HT-29 (cell line): ENCODE measurements at places on chromosomes 13 and 19.

DNA sequence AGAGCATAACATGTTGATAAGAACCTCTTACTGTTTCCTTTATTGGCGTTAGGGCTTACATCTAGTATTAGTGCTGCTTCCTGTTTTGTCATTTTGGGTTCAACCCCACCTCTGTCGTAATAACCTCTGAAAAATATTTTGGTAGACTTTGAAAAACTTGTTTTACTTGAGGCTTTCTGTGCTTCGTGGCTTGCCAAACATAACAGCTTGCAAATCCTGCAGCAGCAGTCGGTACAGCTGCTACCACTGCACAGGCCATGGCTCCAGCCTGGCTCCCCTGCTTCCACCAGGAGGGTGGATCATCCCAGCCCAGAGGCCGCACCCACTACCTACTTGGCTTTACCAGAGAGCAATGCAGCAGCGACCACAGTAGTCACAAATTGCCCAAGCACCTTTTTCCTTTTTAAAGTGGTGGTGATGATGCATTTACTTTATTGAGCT lies 11.8 kb upstream of the CEACAM4 start:
- no peak for DNase-seq

DNA sequence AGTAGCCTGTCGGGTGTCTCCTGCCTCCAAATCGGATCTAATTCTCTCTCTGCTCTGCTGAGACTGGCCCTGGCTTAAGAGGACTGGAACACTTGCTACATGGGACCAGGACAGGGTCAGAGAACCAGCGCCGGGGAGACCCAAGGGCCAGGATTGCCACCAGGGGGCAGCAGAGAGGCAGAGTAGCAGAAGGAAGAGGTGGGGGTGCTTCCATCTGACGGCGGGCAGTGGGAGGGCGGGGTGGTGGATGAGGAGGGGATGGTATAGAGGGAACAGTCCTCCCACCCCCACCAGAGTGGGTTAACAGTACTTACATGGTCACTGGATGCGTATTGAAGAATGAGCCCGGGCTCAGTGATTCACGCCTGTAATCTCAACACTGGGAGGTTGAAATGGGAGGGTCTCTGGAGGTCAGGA lies 11.9 kb downstream of the SELENOW start:
- peak; percentile 89 for DNase-seq

- no peak for DNase-seq
Measured at GRCh38 chr13:91323349-91323748, 24.1 kb upstream of the MIR17HG start.

DNA sequence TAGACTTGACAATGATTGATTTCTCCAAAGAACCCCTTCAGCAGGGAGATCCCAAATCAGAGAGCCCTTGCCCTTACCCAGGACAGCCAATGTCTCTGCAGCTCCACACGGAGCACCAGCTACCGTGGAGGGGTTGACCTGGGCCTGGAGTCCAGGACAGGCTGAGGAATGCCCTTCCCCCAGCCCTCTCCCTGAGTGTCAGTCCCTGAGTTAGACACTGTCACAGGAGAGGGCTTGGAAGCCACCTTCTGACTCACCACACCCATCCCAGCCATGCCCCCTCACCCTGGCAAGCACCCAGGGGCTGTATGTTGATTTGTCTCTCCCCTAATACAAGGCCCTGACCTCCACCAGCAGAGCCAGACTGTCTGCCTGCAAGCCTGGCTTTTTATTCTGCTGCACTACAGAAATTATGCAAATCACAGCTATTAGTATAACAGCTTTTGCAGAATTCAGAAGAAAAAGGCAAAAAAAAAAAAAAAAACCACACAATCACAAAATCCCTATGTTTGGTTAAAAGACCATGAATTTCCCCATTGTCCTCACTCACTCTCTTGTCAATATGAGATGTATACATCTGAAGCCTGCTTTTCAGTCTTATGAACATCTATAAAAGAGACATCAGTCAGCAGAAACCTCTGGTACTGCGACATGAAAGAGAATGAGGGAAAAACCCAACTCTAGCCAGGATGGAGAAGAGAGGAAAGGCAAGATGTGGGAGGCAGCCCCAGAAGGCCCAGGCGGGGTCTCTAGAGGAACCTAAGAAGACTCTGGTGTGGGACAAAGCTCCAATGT lies 240.7 kb downstream of the UQCRFS1 start:
- no peak for DNase-seq

- no peak for DNase-seq
Measured at GRCh38 chr13:83085186-83085900, 796.9 kb downstream of the SLITRK1 start.

- no peak for DNase-seq
Measured at GRCh38 chr13:43304945-43305344, 281.6 kb downstream of the DNAJC15 start.

GRCh38 chr13:64428196-64428595 lies 2801.9 kb downstream of the PCDH9 start:
- no peak for DNase-seq

GRCh38 chr13:28271056-28271840 lies 132.9 kb downstream of the PAN3 start:
- DNase-seq, result no peak

- no peak for DNase-seq
Measured at GRCh38 chr13:84997858-84998257, 801.4 kb downstream of the SLITRK6 start.

GRCh38 chr19:32269831-32270230 lies 75.6 kb upstream of the ZNF507 start:
- no peak for DNase-seq

GRCh38 chr19:47001584-47001983 lies 18.1 kb upstream of the NPAS1 start:
- no peak for DNase-seq

GRCh38 chr13:26474286-26474685 lies 83.2 kb upstream of the WASF3 start:
- no peak for DNase-seq

DNA sequence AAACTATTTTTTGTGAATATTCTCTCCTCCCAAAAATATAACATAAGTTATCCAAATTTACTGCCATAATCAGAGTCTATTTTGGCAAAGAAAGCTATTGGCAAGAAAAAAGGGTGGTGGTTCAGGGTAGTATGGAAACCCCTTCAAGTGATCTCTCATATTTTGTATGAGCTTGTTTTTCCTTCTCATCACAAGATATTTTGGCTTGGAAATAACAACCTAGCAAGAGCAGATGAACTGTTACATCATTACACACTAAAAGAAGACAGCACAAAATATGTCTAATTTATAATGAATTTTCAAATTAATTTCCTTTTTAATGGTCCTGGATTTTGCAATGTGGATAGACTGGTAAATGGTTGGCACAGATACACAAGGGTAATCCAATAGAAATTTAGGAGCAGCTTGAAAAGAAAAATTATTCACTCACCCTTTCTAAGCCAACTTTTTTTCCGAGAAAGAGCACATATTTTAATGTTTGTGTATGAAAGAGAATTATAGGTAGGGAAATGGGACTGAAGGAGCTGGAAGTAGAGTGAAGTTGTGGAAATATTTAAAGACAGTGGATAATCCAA lies 225.1 kb downstream of the EFNB2 start:
- DNase-seq, result no peak

- no peak for DNase-seq
Measured at GRCh38 chr19:6450166-6450565, 9.4 kb downstream of the SLC25A23 start.

DNA sequence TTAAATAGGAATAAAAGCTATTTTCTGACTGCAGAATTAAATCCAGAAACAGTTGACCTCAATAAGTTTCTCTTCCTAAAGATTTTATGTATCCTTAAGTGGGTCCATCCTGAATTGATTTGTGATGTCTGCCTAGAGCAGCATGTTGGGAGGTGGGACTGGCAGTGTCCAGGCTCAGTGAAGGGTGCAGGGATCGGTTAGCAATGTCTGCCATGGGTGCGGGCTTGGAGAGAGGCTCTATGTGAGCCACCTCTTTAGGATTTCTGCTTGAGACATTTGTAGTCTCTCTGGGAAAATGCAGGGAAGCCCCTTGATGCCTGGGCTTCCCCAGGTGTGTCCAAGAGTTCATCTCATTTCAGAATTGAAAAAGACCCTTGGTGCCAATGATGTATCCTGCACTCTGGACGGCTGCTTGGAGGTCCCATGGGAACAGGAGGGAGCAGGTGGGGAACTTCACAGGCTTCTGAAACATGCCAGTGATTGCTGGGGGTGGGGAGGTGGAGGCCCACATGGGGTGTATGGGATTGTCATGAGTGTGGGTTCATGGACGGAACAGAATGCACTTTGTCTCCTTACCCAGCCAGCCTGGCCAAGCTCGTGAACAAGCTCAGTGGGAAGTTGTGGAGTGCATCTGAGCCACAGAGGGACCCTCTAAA lies 6.2 kb upstream of the COLGALT1 start:
- no peak for DNase-seq

- no peak for DNase-seq
Measured at GRCh38 chr13:102914339-102914930, 68.6 kb downstream of the ERCC5 start.

GRCh38 chr13:51589793-51590192 lies 5.5 kb downstream of the WDFY2 start:
- no peak for DNase-seq

DNA sequence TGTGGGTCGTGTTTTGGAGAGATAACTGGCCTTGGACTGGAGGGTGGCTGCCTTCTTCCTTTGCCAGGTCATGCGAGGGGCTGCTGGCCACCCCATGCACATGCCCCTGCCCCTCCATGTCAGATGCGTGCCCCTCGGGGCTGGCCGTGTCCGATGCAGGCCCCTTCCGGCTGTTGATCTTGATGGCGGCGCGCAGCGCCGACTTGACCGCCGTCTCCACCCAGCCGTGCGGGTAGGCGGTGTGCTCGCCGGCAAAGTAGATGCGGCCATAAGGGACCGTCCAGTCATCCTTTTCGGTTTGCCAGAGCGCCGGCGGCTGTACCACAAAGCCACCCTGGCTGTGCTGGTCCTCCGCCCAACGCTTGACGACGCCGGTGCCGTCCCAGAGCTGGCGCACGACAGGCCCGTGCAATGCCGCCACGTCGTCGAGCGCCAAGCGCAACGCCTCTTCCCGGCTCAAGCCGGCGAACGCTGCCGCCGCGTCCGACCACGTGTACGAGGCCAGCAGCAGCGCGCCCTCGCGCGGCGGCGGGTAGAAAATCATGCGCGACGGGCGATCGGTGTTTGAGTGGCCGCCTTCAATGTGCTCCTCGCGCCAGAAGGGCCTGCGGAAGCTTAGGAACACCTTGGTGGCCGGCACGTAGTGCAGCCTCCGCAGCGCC lies 6.9 kb downstream of the IL4I1 start:
- peak; percentile 90 for DNase-seq

DNA sequence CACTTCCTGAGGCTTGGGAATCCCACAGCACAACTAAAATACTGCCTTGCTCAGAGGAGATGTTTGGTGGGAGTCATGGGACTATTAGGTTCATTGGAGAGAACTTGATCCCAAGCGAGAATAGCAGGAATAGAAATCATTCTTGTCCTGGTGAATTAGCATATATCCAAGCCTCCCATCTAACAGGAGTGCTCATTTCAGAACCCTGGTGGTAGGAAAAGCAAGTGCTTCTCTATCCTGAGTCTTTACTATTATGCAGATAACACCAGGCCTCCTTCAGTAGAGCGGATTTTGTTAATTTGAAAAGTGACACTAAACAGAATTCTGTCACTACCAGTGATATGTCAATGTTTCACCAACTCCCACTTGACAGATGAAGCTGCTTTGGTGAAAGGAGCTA lies 199.5 kb downstream of the ATP8A2 start:
- DNase-seq, result no peak

GRCh38 chr13:41577436-41577835 lies 120.1 kb downstream of the RGCC start:
- no peak for DNase-seq

DNA sequence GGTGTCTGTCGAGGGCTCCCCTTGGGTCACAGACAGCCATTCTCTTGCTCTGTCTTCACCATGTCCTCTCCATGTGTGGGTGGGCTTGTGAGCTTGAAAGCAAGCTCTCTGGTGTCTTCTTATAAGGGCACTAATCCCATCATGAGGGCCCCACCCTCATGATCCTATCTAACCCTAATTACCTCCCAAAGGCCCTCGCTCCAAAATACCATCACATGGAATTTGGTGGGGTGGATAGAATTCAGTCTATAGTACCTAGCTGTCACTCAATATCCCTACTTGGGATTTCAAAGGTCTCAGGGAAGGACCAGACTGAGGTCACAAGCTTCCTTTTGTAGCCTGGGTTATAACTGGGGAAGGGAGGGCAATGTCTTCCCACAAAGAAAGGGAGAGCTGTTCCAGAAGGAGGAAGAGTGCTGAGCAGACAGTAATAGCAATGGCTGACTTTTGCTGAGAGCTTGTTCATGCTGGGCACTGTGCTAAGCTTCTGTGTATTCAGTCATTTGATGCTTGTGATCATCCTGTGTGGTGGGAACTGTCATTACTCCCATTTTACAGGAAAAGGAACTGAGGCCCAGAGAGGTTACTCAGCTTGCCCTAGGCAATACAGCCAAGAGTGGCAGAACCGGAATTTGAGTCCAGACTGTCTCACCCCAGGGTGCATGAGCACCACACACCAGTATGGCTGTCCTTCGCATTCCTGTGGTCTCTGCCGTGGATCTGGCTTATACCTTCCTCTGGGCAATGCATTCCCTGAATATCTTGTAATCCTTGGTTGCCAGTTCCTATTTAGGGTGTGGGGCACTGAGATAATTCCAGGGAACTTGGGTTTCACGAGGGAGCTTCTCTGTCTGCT lies 8.2 kb downstream of the FXYD5 start:
- DNase-seq, result no peak

- DNase-seq, result no peak
Measured at GRCh38 chr13:27023385-27024073, 148.1 kb downstream of the USP12 start.

- DNase-seq, result no peak
Measured at GRCh38 chr19:41577144-41577830, 1.3 kb downstream of the CEACAM21 start.

DNA sequence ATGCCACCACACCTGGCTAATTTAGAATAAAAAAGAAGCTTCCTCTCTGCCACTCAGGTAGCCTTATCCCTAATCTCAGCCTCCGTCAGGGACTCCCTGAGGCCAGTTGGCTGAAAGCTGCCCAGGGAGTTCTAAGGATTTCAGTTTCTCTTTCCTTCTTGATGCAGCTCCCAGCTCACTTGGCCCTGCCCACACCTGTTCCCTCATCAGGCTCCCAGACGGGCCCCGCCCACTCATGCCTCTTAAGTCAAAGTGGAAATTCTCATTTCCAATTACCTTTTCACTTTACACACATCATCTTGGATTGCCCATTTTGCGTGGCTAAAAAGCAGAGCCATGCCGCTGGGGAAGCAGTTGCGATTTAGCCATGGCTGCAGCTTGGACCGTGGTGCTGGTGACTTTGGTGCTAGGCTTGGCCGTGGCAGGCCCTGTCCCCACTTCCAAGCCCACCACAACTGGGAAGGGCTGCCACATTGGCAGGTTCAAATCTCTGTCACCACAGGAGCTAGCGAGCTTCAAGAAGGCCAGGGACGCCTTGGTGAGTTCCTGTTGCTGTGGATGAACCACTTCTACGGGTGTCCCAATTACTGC lies at the start of gene IFNL1:
IFNL1 (plus strand) TSS at position 353 of the 591 bp plus-strand sequence; CDS start at position 368, 15 bp downstream.
- DNase-seq, result peak; percentile 28

DNA sequence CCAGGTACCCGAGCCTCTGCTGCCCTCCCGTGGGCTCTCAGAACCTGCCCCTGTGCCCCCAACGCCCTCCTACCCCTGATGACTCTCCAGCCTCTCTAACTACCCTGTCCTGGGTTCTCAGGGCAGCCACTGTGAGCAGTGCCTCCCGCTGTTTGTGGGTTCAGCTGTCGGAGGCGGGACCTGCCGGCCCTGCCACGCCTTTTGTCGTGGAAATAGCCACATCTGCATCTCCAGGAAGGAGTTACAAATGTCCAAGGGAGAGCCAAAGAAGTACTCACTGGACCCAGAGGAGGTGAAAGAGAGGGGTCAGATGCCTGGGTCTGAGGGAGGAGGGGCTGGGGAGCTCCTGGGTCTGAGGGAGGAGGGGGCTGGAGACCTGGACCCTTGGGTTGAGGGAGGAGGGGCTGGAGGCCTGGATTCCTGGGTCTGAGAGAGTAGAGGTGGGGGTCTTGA lies 20.0 kb downstream of the CNFN start:
- DNase-seq, result no peak
